ENCODE measurements at places on chromosomes 5 and 9.
A peak's percentile ranks its signal among the peaks of the same experiment; 100 is the strongest.

- no peak for DNase-seq
These were observed 106.4 kb downstream of the HSD17B3 start for GRCh38 chr9:96195541-96195940.

GRCh38 chr9:31916591-31917241 lies 467.7 kb upstream of the ACO1 start:
- DNase-seq, result no peak

- DNase-seq, result peak; percentile 44
These were observed at the start of gene FIBCD1 for GRCh38 chr9:130938652-130939404. FIBCD1 (minus strand) TSS chr9:130939247; CDS start chr9:130938607, 640 bp downstream.

DNA sequence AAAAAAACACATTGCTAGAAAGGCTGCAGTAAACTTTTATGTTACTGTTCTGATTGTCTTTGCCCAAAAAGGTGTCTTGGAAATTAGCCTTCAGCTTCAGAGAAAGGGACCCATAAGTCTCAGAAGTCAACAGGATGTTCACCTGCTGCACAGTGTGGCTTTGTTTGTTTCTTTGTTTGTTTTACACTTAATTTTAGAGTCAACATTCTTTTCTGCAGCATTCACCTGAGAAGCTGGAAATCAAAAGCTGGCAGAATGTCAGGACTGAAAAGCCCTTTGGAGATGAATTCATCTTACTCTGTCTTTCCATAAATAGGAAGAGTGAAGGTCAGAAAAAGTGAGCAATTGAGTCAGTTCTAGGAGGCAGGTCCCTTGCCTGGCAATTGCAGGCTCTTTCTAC lies 170.0 kb downstream of the PAPPA start:
- no peak for DNase-seq

DNA sequence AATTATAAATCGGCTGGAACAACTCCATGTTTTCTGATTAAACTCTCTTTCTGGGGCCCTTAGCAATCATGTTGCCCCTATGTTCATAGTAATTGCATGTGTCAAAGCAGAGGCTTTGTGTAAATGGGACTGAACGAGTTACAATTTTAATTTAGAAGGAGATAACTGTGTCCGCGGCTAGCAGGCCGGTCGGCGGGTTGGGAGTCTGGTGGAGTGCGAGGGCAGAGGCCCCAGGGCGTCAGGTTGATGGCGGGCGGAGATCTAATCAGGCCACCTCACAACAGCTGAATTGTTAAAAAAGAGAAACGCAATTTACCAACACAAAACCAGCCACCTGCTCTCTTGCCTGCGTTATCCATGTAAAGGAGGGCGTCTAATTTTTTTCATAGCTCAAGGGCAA lies 134.9 kb upstream of the LPCAT1 start:
- DNase-seq, result no peak

DNA sequence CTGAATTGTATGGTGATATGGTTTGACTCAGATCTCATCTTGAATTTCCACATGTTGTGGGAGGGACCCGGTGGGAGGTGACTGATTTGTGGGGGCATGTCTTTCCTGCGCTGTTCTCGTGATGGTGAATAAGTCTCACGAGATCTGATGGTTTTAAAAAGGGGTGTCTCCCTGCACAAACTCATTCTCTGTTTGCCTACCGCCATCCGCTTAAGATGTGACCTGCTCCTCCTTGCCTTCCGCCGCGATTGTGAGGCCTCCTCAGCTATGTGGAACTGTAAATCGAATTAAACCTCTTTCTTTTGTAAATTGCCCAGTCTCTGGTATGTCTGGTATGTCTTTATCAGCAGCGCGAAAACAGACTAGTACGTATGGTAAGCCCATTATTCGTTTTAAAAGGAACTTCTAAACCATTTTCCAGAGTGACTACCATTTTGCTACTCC lies 48.7 kb downstream of the SLC36A1 start:
- DNase-seq, result no peak

GRCh38 chr9:69421908-69422801 lies 97.1 kb downstream of the ENTREP1 start:
- DNase-seq, result peak; percentile 82

DNA sequence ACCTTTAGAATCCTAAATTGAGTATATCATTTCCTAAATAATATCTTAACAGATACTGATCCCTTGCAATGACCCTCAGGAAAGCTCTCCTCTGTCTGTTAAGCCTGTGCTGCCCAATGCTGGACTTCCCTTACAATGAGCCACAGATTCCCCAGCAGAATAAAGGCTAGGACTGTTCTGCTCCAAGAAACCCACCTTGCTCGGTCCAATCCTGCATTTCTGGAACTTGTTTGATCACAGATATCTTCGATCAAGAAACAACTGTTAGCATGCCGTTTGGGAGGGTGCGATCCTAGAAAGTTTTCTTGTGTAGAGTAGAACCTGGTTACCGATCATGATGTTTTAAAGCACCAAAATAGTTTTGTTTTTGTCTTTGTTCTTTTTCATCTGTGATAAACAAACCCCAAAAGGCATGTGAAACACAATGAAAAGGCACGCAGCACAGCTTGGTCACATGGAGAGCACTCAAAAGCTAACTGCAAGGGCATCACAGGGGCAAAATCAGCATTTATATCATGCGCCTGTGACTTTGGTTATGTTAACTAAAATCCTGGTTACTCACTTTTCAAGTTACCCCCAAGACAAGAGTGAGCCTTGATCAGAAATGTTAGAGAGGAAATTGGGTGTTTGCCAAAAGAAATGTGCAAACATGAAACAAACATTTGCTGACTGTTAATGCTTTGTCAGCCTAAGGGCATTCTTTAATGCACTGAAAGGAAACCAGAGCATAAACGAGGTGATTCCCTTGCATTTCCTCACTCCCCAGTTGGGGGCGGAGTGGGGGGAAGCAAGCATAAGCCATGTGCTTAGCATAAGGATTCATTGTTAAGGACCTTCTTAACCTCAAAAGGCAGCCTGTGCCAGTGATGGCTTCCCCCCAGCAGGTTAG lies 61.9 kb upstream of the ADAMTS16 start:
- no peak for DNase-seq

DNA sequence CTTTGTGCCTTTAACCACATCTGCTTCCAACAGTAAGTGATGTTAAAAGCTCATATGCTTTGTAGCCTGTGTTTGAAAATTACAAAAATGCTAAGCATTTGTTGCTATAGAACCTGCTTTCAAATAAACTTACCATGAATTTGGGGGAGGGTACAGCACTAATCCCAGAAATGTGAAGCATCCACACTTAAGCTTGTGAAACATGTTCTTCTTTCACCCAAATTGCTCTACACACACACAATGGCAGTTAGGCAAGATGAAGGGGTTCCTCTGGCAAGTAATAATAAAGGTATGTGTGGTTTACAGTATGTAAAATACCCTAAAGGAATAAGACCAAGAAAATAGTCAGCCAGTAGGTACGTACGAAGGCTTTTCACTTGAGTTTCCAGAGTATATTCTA lies 165.6 kb downstream of the SMARCA2 start:
- no peak for DNase-seq

All from foreskin fibroblast (primary cell).